ENCODE measurements at places on chromosomes 6 and 20. TPM values are rescaled to one million over a fixed set of nuclear protein-coding genes. Genes with fewer than 3 reads are reported as not detected.
A peak's percentile ranks its signal among the peaks of the same experiment; 100 is the strongest.

Gene NT5E
- 3.7 TPM for total RNA-seq

Gene CD83
- 5.0 TPM for total RNA-seq

- DNase-seq, result no peak
These were observed 34.9 kb downstream of the C20orf203 start for GRCh38 chr20:32638848-32639247.

Gene PTCHD4
- total RNA-seq, result not detected

Gene CYP39A1
- not detected for total RNA-seq

- no peak for DNase-seq
These were observed 534.0 kb downstream of the PKHD1 start for GRCh38 chr6:51553246-51554015.

GRCh38 chr6:150547502-150548222 lies 52.0 kb upstream of the PLEKHG1 start:
- no peak for DNase-seq

DNA sequence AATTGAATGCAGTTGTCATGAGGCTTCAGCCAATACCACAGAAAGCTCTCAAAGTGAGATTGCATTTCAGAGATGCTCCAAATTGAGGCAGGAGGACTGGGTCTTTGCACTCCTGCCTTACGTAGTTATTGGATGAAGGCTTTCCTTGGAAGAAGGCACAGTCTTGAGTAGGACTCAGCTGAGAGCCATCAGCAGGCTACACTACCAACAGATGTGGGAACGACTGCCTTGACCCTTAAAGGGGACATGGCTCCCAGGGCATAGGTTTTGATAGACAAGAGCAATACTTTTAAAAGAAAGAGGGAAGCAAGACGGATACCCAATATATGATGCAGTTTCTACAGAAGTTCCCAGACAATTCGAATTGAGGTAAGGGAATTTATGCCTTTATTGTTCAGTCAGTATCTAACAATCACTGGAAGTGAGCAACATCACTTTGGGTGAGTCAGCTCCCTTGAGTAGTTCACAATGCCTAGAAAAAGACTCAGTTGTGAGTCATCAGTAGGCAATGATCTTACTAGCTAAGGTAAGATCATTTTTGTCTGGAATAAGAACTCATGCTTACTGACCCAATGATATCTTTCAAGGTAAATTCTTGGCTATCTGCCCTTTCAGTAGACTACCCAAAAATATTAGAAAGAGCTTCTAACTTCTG lies 390.8 kb downstream of the GJA1 start:
- no peak for DNase-seq

DNA sequence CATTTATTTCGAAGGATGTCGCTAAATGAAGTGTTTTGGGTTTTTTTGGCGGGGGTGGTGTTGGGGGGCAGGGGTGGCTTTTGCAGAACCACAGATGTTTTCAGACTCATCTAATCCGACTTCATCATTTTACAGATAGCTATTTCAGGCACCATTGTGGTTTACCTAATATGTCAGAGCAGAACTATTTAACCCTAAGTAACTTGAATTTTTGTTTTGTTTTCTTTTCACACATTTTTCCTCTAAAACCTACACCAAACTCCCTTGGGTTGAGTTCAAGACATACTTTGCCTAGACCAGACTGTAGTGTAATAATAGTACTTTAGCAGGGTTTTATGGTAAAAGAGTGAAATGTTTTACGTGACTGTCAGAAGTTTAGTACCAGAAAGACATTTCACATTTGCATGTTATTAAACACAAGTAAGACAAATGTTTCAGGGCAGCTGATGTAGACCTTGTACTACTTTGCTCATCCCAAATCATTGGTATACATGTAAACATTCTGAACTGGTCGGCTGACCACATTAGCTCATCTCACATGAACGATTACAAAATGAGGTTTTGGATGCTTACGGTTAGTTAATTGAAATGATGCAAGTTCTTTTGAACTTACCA lies 37.7 kb downstream of the MAP3K4 start:
- DNase-seq, result no peak

- DNase-seq, result peak; percentile 14
These were observed 38.9 kb downstream of the SMAP1 start for GRCh38 chr6:70706491-70707123.

DNA sequence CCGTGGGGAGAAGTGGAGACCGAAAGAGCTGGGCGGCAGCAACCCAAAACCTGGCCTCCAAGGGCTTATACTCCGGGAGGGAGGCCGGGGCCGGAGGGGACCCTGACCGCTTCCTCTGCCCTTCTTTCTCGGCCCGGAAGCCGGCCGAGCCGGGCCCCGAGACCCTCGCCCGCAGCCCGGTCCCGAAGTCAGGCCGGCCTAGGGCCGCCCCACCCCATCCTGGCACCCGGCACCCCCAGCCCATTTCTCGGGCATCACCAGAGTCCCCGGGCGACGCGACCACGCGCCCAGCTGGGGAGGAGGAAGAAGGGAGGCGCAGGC lies 572 bp upstream of the ZDHHC14 start:
- DNase-seq, result no peak

DNA sequence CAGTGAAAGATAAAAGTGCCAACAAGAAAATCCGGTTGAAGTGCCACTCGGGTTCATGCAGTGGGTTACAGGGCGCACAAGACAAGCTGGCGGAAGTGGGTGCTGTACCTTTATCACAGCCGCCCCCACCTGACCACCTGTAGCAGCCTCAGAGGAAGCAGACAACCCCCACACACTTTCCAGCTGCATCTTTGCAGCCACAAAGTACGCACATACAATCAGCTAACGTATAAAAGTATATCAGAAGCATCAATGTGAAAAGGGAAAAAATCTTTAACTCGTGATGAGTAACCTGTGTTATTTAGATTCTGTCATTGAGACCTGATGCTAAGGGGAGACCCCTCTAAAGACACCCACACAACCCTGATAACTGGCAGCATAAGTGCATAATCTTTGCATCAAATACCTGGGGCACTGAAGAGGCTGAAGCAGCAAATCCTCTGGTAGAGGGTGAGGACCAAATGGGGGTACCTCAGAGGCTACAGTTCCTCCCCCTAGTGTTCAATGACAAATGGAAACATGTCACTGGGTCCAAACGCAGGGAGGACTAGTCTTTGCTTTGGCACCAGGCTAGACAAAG lies 22.1 kb downstream of the BACH2 start:
- DNase-seq, result peak; percentile 99

Gene PRKN
- total RNA-seq, result 6.1 TPM

- peak; percentile 76 for DNase-seq
These were observed 99.1 kb downstream of the CDH26 start for GRCh38 chr20:60057123-60057865.

- no peak for DNase-seq
These were observed 2.8 kb upstream of the ZBTB9 start for GRCh38 chr6:33451606-33452005.

GRCh38 chr6:1406306-1407072 lies 17.1 kb downstream of the FOXF2 start:
- DNase-seq, result no peak

GRCh38 chr6:15239616-15240364 lies 6.1 kb upstream of the JARID2 start:
- no peak for DNase-seq

GRCh38 chr6:51725155-51725554 lies 362.3 kb downstream of the PKHD1 start:
- no peak for DNase-seq

Gene MCM9
- 33.2 TPM for total RNA-seq

Gene GPSM3
- total RNA-seq, result 325 TPM

Gene CFB
- not detected for total RNA-seq

DNA sequence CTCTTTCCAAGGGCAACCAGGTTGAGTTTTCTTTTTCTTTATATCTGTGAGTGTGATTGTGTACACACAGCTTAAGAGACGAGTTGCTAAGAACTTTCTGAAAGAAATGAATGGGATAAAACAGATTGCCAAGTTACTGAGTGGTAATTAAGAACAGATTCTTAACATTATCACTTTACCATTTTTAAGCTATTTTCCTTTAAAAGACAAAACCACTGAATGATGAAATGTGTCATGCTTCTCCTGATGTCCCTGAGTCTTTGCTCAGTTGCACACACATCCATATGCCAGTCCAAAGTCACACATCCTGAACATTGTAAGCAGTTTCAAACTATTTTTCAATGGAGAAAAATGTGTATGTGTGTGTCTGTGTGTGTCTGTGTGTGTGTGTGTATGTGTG lies 5.5 kb upstream of the DAAM2 start:
- no peak for DNase-seq

Gene PCK1
- not detected for total RNA-seq

- DNase-seq, result no peak
These were observed 705.6 kb downstream of the UTRN start for GRCh38 chr6:144990784-144991183.

DNA sequence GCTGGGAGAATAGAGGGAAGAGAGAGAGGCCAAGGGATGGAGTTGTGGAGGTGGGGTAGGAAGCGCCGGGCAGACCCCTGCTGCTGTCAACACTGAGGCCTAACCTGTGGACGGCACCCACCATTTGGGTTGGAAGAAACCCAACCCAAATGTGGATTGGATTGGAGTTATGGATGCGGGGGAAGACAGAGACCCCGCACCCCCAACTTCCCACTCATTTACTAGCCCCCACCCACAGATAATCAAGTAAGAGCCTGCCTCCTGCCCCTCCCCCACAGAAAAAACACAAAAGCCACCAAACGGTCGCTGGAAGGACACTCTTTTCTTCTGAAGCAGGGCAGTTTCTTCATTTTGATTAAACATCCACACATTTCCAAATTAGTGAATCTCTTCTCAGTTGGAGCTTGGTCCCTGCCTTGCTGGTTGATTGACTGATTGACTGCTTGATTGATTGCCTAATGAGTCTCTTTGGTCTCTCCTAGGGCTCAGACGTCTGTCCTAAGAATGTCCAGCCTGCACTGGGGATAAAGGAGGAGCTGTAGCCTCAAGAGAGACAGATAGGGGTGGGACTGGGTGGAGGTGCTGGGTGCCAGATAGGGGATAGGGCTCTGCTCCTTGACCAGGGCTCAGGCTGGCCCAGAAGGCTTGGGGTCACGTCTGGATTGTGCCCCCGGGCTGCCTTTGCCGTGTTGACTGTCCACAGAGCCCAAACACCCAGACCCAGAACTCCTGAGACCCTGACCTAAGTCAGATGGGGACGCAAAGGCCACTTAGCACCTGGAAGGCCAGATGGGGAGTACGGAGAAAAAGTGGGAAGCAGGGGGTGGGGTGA lies 74.9 kb upstream of the FOXP4 start:
- no peak for DNase-seq

Gene FNDC1
- total RNA-seq, result not detected

- DNase-seq, result no peak
These were observed 80.5 kb downstream of the FILIP1 start for GRCh38 chr6:75412969-75413662.

DNA sequence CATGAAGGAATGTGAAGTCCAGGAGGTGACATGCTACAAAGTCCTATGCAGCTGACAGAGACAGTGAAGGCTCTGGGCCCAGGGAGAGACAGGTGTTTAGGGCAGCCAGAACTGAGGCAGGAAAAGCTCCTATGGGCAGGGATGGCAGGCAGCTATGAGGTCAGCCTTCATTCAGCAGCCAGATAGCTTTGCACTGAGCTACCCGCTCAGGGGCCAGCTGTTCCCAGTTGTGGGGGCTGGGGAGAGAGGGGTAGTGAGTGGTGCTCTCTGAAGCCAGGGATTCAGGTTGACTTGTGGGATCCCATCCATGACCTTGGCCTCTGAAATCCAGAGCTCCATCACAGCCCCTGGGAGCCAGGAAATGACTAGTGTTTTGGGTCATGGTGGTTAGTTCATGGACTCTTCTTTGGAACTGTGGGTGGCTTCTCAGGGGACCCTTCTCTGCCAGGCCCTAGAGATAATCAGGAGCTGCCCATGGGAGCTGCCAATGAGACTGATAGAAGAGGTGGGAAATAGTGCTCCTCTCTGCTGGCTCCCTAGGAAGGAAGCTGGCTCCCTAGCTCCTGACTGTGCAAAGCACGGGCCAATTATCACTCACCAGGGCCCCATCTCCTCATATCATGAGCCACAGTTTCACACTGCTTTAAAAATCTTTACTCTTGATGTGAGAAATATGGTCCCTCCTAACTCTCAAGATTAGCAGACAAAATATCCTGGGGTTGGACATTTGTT lies 127.7 kb downstream of the VEGFA start:
- no peak for DNase-seq

Gene EPHA7
- total RNA-seq, result not detected

GRCh38 chr6:43211955-43212354 lies 17.3 kb downstream of the DNPH1 start:
- DNase-seq, result no peak

DNA sequence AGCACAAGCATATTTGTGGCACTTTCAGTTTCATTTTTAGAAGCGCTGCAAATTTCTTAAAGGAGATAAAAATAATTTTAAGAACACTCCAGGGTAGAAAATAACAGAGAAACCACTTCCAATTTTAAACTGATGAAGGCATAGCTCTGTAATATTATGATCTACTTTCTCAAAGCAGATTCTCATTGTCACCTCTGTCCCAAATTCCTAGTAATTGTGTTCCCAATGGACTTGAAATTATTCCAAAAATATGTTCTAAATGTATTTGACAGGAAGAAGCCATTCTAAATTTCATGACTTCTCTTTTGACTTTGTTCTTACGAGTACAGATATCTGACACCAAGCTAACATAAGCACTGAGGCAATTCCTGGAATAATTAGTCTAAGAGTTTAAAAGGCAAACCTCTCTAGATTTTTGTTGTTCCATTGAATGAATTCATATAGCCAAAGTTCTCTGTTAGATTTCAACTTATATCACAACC lies 140.2 kb upstream of the CARMIL1 start:
- DNase-seq, result no peak

Gene DHX16
- total RNA-seq, result 32.4 TPM

Gene ADAM33
- not detected for total RNA-seq

DNA sequence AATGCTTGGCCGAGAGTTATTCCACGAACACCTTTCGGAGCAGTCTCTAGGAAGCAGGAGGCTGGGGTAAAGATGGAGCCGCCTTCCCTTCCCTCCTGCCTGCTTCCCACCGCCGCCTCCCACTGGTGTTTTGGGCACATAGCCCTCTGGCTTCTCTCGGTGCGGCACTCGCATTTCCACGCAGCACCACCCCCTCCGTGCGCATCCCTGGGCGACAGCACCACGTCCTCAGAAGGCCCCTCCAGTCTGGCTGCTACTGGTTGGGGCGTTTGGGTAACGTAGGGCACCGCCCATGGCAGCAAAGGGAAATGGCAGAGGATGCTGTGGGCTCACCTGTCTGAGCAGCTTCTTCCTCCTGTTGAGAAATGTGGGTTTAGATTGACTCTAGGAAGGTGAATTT lies 2.4 kb downstream of the COL20A1 start:
- no peak for DNase-seq

- DNase-seq, result no peak
These were observed 793.9 kb downstream of the QKI start for GRCh38 chr6:164208371-164208770.

DNA sequence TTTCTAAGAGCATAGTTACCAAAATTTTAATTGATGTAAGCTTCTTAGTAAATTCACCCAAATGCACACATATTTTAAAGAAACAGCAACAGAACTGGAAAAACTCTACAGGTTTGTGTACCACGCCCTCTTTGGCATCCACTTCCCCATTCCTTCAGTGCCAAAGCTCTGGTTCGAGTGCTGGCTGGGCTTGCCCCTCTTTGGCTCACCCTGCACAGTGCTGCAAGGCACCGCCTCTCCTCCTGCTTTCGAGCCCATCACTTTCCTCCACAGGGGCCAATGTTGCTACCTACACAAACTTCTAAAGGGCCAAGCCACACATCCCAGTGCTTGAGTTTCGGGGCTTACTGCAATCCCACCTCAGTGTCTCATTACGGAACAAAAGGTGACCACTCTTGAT lies 9.6 kb downstream of the LRP11 start:
- no peak for DNase-seq

Measured in naive thymus-derived CD4-positive, alpha-beta T cell (primary cell).